CD8-positive, alpha-beta memory T cell (primary cell): ENCODE measurements at places on chromosomes 2 and 18. TPM values are rescaled to one million over a fixed set of nuclear protein-coding genes. Genes with fewer than 3 reads are reported as not detected.

- DNase-seq = no peak
- peaks cover 18% of the 10 kb centered on the region for H3K4me1 ChIP-seq
- no peaks in the 10 kb centered on the region for H3K36me3 ChIP-seq
Measured at GRCh38 chr2:177161741-177162460, 50.7 kb upstream of the HNRNPA3 start.

- no peaks in the 10 kb centered on the region for H3K27me3 ChIP-seq
- peaks cover 5% of the 10 kb centered on the region for H3K4me1 ChIP-seq
- no peak overlapping the region for H3K27ac ChIP-seq
- peak; percentile 61 for DNase-seq
- no peaks in the 10 kb centered on the region for H3K36me3 ChIP-seq
Measured at GRCh38 chr18:61975526-61976326, 82.9 kb upstream of the RNF152 start.

GRCh38 chr2:22282916-22283315, 1102.1 kb upstream of the KLHL29 start:
- H3K27me3 ChIP-seq = no peaks in the 10 kb centered on the region
- H3K4me3 ChIP-seq = no peak overlapping the region
- no peak overlapping the region for H3K27ac ChIP-seq
- no peaks in the 10 kb centered on the region for H3K36me3 ChIP-seq
- no peaks in the 10 kb centered on the region for H3K4me1 ChIP-seq

GRCh38 chr2:66701251-66701650, 266.3 kb downstream of the MEIS1 start:
- no peak overlapping the region for H3K27ac ChIP-seq
- no peaks in the 10 kb centered on the region for H3K4me1 ChIP-seq
- no peak for DNase-seq

GRCh38 chr2:11862049-11862448, 115.6 kb downstream of the LPIN1 start:
- H3K4me3 ChIP-seq = no peak overlapping the region
- DNase-seq = no peak
- H3K27me3 ChIP-seq = no peaks in the 10 kb centered on the region
- no peaks in the 10 kb centered on the region for H3K36me3 ChIP-seq

DNA sequence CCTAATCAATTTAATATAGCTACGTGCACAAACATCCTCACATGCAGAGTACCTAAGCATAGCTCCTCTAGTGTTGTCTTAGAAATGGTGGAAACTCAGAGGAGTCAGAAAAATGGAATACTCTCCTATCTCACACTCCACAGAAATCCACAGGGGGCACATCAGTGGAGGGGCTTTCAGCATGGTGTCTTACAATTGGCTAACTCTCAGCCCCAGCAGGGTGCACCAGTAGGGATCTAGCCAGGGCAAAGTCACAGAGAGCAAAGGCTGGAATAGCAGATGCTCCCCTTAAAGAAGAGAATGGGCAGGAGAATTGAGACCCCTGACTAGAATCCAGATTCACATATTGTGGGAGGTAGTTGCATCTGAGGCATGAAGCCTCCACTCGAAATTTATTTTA, 135.7 kb downstream of the MAIP1 start:
- H3K27ac ChIP-seq = no peak overlapping the region
- DNase-seq = no peak
- H3K36me3 ChIP-seq = no peaks in the 10 kb centered on the region
- H3K4me3 ChIP-seq = no peak overlapping the region
- no peaks in the 10 kb centered on the region for H3K27me3 ChIP-seq
- no peaks in the 10 kb centered on the region for H3K4me1 ChIP-seq

DNA sequence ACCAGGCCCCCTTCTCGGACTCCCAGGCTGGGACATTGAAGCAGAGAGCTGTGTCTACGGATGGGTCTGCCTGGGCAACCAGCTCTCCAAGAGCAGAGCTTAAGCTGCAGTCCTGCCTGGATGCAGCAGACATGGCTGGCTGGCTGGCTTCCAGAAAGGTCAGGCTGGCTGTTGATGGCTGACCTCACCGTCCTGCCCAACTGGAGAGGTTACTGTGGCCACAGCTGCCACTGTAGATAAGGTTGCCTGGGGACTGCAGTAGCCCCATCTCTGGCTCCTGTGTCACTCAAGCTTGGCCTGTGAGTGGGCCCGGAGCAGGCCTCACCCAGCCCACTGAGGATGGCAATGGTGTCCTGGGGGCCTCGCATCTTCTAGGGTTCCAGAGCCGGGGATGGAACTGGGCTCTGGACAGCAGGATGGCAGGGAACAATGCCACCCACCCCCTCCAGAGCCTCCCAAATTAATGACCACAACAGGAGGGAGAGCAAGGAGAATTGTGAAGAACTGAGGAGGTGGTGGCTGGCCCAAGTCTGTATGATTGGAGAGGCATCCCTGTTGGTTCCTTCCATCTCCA, 37.0 kb upstream of the FOSL2 start:
- H3K36me3 ChIP-seq = no peaks in the 10 kb centered on the region
- no peaks in the 10 kb centered on the region for H3K27me3 ChIP-seq
- peaks cover 38% of the 10 kb centered on the region for H3K4me1 ChIP-seq
- no peak overlapping the region for H3K4me3 ChIP-seq
- peak; percentile 35 for DNase-seq

GRCh38 chr2:44550561-44550960, 188.8 kb downstream of the CAMKMT start:
- H3K36me3 ChIP-seq = no peaks in the 10 kb centered on the region
- no peak for DNase-seq
- H3K27me3 ChIP-seq = no peaks in the 10 kb centered on the region

DNA sequence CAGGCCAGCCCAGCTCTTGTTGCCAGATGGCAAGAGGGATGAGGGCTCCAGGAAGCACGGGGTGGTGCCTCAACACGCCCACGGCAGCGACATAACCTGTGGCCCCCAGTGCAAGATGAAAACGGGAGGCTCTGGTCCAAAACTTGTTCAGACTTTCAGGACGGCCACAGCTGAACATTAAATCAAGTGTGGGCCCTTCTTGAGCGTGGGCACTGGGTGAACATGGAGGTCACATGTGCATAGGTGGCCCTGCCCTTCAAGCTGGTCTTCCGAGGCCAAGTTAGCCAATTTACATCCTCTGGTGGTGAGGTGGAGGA, 77.5 kb downstream of the NDUFA10 start:
- no peak overlapping the region for H3K4me3 ChIP-seq
- H3K27ac ChIP-seq = no peak overlapping the region
- DNase-seq = no peak
- no peaks in the 10 kb centered on the region for H3K36me3 ChIP-seq
- H3K27me3 ChIP-seq = no peaks in the 10 kb centered on the region

- no peaks in the 10 kb centered on the region for H3K27me3 ChIP-seq
- DNase-seq = no peak
- no peaks in the 10 kb centered on the region for H3K4me1 ChIP-seq
- no peak overlapping the region for H3K27ac ChIP-seq
- H3K4me3 ChIP-seq = no peak overlapping the region
Measured at GRCh38 chr2:212733273-212733672, 194.7 kb upstream of the ERBB4 start.

DNA sequence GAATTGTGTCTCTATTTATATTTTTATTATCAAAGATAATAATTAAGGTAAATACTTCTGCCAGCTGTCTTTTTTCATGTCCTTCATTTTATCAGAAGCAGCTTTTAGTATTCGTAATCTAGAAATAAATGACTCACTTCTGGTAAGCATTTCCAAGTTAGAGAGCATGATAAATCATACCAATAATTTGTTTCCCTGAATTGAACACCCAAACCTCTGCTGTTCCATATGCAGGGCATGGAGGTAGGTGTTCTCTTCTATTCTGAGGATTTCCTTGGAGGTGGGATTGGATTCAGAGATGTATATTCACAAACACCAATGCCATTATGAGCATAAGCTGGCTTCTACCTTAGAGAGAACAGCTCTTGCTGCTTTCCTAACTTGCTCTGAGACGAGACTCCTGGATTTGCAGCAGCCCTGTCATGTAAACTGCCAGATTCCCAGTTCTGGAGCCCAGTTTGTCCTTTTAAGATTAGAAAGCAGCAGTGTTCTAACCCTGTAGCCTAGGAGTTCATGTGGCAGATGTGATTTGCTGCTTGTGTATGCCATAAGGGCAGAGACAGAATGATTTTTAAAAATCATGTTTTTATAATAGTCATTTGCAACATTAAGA, 47.5 kb downstream of the SKA1 start:
- no peaks in the 10 kb centered on the region for H3K27me3 ChIP-seq
- DNase-seq = no peak
- H3K4me1 ChIP-seq = no peaks in the 10 kb centered on the region
- no peaks in the 10 kb centered on the region for H3K36me3 ChIP-seq

AP1S3 gene
- total RNA-seq = 15.4 TPM

NEB gene
- 0.31 TPM for total RNA-seq

ARHGAP15 gene
- total RNA-seq = 41.4 TPM

PLGLB1 gene
- 4.4 TPM for total RNA-seq

MBP gene
- total RNA-seq = 59.5 TPM

SERPINE2 gene
- 5.0 TPM for total RNA-seq

CDH7 gene
- total RNA-seq = not detected

CNRIP1 gene
- not detected for total RNA-seq

GTF2A1L gene
- total RNA-seq = not detected
